ENCODE measurements at places on chromosomes 1 and 21.
A peak's percentile ranks its signal among the peaks of the same experiment; 100 is the strongest.

GRCh38 chr1:175332515-175332914 lies 139.9 kb upstream of the KIAA0040 start:
- DNase-seq, result no peak

GRCh38 chr1:93304716-93305138 lies 41.0 kb upstream of the DR1 start:
- peak; percentile 83 for DNase-seq

DNA sequence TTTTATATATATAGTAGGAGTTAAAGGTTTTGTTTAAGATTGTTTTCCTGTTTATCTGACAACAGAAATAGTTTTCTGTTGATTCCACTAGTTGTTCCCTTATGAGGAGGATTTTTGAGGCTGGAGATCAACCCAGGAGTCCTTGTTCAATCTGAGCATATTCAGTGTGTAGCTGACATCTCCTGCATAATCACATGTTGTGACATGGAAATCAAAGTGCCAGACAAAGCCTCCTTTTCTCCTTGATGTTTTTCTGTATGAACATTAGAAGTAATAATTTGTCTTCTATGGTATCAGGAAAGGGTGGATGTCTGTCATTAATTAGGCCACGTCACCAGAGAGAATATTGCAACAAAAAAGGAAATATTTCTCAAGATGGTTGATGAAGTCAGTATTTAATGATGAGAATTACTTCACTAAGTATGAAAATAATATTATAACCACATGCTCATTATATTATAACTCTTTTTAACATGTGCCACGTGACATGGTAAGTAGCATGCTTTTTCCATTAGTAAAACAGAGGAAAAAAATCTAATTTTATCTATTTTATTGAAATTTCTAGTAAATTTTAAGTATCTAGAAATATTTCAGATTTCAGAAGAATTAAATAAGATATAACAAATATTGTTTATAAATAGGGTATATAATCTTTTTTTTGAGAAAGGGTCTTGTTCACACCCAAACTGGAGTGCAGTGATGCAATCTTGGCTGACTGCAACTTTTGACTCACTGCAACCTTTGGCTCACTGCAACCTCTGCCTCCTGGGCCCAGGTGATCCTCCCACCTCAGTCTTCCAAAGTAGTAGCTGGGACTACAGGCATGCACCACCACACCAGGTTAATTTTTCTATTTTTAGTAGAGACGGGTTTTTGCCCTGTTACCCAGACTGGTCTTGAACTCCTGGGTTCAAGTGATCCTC lies 223.5 kb downstream of the HMCN1 start:
- DNase-seq, result no peak

DNA sequence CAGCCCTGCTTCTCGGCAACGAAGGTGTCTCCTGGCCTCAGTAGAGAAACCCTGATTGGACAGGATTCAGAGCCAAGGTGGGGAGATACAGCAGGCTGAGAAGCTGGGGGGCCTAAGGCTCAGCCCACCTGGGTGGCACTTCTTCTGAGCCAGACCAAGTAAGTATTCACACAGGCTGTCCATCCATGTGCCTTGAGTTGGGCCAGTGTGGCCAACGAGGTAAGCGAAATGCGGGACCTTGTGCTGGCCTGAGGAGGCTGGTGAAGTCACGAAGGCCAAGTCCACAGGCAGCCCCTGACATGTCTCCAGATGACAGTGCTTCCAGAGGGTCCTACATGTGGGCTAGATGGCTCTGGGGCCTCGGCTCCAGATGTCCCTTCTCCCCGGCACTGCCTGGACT lies 91.4 kb downstream of the ITPKB start:
- no peak for DNase-seq

DNA sequence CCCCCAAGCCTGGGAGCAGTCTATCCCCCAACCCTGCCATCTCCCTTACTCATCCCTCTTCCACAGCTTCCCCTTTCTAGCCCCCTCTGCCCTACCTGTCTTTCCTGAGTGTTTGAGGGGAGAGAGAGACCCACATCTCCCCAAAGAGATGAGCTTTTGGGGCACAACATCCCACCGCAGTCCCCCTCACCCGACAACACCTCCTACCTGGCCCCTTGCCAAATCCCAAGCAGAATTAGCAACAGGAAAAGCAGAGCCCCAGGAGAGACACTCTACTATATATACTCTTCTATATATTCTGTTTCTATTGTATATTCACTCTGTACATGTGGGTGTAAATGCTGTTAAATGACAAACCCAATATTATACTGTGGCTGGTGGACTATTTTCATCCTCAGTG lies 9.9 kb upstream of the KCNC4 start:
- no peak for DNase-seq

DNA sequence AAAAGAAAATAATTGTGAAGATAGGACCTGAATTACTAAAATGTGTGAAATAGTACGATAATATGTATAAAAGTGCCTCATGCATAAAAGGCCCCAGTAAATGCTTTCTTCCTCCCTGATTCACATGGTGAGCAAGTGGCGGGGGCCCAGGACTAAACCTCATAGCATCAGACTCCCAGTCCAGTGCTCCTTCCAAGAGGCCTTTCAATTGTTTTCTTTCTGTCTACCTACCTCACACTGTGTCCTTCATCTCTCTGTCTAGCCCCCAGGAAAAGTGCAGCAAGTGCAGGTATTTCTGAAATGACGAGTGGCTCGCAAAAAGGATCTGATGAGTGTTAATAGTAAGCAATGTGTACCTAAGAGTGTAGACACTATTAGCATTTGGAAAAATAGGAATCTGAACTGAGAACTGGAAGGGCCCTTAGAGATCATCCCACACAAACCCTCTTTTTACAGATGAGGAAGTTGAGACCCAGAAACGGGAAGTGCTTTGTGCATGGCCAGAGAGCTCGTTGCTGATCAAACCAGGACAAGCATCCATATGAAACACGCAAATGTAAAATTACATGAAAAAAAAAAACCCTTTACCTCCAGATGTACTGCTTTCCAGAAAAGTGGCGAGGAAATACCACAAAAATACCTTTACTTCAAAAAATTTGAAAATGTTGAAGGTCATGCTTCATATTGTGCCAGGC lies 118.2 kb upstream of the HOOK1 start:
- no peak for DNase-seq

DNA sequence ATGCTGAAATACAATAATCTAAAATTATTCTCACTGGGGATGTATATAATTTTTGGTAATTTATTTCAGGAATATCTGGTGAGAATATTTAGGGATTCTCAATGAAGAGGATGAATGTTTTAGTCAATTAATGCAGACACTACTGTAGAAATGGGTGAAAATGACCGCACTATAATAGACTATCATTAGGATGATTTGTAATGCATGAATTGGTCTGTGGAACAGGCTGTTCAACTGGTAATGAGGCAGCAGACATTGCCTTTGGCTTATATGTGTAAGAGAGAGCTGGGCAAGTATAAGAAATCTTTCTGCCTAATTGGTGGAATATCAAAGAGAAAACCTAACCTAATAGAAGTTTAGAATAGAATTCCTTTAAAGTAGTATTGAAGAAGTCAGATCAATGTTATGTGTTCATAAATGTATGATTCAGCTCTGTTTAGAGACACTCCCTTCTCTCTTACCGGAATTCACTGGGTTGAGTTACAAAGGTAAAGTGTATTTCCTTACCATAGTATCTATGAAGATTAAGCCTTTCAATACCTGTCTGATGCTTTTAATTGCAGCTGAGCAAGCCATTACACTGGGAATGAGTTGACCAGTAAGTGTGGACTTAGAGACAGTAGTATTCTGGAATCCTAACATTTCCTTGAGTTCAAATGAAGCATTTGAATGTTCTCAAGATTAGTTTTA lies 274.5 kb downstream of the S1PR1 start:
- DNase-seq, result no peak
